ENCODE measurements at places on chromosomes 5 and 9.

GRCh38 chr9:109409773-109410397 is 88.2 kb downstream of the PTPN3 start:
- peak; percentile 20 for DNase-seq

GRCh38 chr9:93452710-93453046 is 703 bp downstream of the FAM120AOS start:
- peak; percentile 42 for DNase-seq

GRCh38 chr9:123771690-123772089 is 158.2 kb downstream of the DENND1A start:
- DNase-seq: no peak

DNA sequence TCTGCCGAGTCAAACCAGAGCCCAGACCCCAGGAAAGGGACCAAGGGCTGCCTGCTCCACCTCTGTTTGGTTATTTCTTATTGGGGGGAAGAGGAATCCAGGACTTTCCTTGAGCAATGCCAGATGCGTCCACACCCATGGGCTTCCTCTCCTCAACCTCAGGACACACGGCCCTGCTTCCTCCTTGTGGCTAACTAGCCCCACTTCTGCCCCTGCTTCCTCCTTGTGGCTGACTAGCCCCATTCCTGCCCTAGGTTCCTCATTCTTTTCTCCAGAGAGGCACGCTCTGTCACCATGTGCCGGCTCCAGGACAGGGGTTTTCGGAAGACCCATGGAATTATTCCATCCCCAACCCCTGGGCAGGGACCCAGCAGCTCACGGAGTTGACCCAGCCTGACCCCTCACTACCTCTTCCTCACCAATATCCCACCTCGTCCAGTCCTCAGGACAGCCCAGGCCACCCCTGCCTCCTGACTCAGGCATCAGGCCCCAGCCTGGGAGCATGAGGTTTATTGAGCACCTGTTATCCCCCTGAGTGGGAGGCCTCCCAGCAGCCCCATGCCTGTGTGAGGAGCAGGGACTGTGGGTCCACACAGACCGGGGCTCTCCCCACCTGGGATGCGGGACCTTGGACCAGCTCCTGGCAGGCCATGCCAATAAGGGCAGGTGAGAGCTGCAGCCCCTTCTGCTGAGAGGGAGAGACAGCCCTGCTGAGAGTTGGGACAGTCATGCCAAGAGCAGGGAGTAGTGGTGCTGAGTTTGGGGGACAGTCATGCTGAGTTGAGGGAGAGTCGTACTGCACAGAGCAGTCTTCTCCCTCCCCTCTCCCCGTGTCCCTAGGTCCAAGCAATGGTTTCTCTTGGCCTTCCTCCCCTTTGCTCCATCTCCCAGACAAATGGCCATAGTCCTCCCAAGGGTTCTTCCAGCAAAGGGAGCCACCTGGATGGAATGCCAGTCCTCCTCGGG is 11.8 kb upstream of the FCN1 start:
- DNase-seq: no peak

- no peak for DNase-seq
These were observed 109.8 kb downstream of the SERINC5 start for GRCh38 chr5:80146046-80146445.

DNA sequence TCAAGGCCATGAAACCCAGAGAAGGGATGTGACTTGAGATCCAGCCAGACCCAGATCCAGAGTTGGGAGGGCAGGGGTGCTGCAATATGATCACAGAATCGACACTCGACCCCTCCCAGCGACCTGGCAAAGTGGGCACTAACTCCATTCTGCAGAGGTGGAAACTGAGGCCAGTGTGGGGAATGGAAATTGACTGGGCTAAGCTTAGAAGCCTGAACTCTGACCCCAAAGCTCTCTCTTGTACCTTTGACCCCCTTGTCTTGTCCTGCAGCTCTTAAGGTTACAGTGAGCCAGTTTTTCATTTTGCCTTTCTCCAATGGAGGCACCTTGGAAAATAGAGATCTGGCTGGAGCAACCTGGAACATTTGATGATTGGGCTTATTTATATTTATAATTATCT is 14.5 kb upstream of the ERGIC1 start:
- no peak for DNase-seq

- DNase-seq: no peak
These were observed 379.9 kb upstream of the IRX4 start for GRCh38 chr5:2262620-2263019.

DNA sequence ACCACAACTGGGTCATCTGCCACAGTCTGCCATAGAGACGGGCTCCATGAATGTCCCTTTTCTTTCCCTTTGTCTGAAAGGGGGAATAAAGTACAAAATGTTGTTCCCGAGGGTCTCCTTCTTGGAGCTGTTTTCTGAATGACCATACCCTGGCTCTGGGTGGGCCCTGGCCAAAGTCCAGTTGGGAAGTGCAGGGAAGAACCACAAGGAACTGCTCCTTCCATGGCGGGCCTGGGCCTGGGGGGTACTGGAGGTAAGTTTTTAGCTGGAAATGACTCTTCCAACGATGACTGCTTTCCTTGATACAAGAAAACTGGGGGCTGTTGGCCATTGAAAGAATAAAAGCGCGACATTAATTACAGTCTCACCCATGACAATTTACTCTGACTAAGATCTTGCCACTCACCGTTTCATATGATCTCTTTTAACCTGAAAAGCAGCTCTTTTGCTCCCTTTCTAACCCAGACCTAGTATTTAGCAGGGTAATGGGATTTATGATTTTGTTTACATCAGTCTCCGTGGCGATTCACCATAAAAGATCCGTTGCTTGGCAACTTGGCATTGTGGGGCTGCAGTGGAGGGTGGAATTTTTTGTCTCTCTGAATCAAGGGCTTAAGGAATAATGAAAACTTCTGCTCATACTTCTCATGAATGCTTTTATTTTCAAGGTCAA is 89.2 kb upstream of the PTCH1 start:
- DNase-seq: no peak

- no peak for DNase-seq
These were observed 93.8 kb downstream of the FEM1C start for GRCh38 chr5:115450741-115451140.

- DNase-seq: no peak
These were observed 88.6 kb downstream of the ZNF354C start for GRCh38 chr5:179148703-179149170.

GRCh38 chr9:70962761-70963440 is 158.5 kb downstream of the TRPM3 start:
- no peak for DNase-seq

DNA sequence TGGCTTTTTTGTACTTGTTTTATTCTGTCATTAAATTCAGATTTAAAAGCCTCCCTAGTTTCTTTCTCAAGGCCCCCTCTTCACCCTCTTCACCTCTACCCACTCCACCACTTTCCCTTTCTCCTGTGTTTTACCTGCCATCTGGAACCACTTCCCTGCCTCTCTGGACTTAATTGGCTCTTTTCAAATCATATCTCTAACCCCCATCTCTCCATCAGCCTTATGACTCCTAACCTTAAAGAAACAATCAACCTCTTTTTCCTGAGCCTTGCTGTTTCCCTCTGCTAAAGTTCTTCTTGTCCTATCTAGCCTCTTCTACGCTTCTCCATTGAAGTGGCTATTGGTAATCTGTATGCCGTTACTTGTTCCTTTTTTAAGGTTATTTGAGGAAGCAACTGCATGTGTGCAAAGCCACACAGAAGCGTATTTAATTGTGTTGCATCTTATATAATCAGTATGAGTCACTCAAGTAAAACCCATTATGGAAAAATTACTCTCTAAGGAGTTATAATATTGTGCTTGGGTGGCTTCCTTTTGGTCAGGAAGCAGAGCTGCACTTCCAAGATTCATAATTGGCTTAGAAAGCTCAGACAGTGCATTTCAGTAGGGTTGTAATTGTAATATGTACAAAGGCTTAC is 653.6 kb upstream of the ITGA1 start:
- DNase-seq: no peak

DNA sequence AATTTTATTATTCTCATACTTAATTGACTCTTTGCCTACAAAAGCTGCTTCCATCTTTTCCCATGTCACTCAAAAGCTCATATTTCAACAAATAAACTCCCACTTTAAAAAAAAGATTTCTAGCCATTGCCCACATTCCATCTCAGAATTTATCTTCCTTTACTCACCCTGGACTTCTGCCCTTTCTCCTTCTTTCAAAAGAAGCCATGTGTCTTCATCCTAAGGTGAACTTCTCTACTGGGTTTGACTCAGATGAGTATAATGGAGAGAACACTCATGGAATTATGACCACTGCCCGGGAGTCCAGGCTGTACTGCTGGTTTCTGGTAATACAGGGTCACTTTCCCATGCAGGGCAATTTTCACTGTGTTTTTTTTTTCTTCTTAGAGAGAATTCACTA is 548.5 kb upstream of the ZNF462 start:
- DNase-seq: no peak

- DNase-seq: no peak
These were observed 11.9 kb downstream of the TRIO start for GRCh38 chr5:14155075-14155474.

DNA sequence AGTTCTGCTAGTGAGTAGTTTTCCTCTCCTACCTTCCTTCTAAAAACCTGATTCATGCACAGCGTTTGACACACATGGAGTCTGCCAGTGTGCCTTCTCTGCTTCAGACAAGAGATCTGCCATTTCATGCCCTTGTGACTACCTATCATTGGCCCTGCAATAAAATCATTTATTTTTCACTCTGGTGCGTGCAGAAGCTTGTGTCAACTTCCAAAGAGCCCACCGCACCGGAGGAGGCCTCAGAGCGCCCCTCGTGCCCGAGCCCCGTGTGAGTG is 13.7 kb downstream of the HNRNPH1 start:
- DNase-seq: no peak

DNA sequence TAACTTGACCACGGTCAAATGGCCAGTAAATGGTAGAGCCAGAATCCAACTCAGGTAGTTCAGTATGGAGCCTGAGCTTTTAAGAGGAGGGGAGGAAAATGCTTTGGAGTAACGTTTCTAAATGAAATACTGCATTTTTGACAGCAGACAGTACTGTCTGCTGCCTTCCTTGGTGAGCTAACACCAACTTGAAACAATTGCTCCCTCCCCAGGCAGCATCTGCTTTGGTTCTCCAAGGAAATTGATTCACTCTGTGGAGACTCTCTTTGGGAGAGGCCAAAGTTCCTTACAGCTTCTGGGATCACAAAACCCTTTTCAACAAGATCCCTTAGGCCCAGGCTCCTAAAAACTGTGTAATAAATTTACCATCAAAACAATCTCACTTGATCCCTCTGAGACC is 75.2 kb upstream of the SSBP2 start:
- no peak for DNase-seq

DNA sequence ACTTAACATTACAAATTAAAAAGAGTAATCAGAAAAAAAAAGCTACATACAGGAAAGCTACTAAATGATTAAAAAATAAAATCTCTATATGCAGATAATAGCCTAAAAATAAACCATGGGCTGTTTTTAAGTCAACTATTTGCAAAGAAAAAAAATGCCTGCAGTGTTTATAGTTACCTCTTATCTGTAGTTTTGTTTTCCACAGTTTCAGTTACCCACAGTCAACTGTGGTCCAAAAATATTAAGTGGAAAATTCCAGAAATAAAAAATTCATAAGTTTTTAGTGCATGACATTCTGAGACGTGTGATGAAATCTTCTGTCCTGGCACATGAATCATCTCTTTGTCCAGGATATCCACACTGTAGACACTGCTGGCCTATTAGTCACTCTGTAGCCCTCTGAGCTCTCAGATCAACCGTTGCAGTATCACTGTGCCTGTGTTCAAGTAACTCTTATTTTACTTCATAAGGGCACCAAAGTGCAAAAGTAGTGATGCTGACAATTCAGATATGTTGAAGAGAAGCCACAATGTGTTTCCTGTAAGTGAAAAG is 59.2 kb downstream of the PRELID2 start:
- DNase-seq: no peak

DNA sequence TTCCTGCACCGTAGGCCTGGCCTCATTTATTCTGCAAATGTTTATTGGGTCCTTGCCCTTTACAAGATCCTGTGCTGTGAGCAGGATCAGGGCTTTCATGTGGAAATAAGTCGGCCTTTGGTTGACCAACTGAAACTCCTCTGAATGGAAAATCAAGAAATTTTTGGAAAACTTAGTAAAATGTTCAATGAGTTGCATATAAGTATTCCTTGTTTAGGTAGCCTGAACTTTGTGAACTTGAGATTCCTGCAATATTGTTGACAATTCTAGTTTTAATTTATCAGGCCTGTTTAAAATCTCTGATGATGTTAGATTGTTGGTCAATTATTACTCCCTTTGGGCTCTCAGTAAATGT is 1.1 kb downstream of the MAML1 start:
- DNase-seq: no peak

GRCh38 chr5:157648275-157648990 is 3.8 kb downstream of the SOX30 start:
- no peak for DNase-seq

DNA sequence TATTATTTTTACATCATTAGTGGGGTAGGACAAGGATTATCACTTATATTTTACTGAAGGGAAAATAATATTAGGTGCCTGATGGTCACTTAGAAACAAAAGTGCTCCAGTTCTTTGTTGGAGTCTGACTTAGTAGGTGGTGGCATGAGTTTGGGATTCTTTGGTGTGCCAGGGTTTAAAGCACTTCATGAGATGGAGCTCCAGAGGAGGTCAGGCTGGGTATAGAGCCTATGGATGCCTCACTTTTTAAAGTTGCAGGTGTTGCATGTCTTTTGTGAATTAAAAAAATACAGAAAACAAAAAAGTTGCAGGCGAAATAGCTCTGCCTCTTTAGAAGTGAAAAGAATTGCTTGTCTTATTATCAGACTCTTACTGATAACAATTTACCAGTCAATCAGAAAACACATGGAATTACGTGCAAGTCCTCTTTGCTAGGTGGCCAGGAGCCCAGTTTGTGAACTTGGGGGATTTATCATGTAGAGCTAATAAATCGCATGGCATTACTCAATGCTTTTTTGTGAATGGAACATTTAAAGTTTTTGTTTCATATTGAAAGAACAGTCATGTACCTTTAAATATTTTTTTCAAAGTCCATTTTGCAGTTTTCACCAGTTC is 1.6 kb downstream of the ITK start:
- no peak for DNase-seq

- DNase-seq: no peak
These were observed 164.9 kb upstream of the RAI14 start for GRCh38 chr5:34491251-34491620.

- DNase-seq: no peak
These were observed 218.1 kb upstream of the DMRTA1 start for GRCh38 chr9:22228542-22228941.
